ENCODE measurements at places on chromosomes 3 and 15.

DNA sequence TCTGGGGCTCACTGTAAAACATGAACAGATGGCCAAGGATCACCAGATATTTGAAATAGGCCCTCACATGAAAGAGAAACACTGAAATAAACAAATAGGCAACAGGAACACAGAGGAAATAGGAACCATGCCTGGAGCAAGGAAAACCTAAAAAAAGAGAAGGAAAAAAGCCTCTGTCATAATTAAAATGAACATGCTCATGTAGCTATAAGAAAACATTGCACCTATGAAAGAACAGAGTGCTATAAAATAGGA, 102.4 kb downstream of the RAB11A start:
- no peak for DNase-seq

DNA sequence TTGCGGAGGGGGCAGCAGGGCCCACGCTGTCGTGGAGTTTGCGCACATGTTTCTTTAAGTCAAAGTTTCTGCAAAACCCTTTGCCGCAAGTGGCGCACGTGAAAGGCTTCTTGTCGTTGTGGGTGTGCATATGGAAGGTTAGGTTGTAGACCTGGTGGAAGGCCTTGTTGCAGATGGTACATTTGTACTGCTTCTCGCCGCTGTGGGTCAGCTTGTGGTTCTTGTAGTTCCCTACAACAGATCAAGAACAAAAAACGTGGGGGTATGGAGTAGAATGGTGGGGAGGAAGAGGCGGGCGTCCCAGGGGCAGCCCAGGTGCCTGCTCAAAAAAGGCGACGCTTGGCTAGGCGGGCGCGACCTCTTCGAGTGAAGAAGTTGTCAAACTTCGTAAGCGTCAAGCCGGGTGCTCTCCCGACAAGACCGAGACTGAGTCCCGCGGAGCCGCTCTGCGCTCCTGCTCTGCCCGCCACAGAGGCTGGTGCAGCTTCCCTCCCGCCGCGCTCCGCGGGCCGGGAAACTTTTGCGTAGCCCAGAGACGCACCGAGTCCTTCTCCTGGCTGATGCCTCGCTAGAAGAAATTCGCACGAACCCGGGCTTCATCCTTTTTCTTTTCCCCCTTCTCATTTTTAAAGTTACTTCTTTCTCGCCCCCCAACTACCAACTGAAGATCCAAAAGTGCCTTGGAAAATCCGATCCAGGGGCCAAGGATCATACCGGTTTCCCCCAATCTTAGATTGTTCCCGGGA, 3.1 kb downstream of the FEZF2 start:
- no peak for DNase-seq

DNA sequence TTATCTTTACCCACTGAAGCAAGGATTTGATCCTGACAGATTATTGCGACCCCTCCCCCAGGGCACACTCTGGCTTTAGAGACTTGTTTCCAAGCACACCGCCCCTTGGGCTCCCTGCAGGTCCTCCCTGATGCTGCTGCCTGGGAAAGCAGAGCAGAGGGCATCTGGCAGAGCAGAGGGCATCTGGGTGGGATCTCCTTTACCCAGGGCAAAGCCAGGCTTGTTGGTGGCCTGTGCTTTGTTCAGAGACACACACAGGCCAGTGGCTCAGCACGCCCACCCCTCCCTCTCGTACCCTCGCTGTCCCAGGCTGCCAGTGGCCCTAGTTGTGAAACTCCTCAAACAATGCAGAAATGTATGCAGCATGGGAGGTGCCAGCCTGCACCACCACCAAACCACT, 4.8 kb downstream of the KLF13 start:
- DNase-seq = no peak

DNA sequence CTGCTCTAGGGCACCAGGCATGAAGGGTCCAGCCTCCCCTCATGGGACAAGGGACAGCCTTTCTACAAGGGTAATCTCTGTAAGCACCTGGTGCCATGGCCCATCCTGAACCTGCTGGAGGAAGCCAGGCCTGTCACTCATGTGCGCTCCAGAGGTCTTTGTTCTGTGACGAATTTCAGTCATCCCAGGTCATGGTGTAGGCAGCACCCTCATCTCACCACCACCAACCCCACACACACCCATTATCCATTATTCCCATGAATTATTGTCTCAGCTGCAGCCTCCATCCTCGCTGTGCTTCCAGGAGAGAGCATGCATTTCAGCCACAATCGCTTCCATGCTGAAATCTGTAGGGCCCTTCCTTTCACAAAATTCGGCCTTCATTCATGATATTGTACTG, 419.3 kb downstream of the EPHB1 start:
- DNase-seq = no peak

DNA sequence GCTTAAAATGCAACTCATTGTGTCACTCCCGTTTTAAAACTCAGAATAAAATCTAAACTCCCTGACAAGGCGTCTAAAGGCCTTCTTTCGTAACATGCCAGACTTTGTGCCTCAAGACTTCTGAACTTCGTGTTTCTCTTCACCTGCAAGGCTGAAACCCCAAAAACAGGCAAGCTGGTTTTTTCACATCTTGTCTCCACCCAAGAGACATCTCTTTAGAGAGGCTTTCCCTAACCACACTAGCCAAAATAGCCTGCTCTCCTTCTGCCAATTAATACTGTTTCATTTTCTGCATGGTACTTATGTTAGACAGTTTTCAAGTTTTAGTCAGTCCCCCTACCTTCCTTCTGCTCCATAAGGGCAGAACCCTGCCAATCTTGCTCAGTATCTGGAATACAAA, 41.6 kb downstream of the RAF1 start:
- no peak for DNase-seq

DNA sequence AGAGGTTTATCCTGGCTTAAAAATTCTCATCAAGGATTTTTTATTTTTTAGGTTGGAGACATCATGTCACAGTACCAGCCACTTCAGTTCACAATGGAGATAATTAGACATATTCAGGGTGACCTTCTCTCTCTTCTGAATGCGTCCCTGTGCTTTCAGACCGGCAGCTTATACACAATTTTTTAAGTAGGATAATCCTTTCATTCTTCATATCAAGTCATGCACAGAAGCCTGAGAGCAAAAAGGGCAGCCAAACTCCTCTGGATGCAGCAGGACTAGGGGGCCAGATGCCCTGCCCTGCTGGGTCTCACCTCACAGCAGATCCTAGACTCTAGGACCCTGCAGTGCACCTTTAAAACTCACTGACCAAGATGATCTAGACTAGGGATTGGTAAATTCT, 210.4 kb downstream of the ERC2 start:
- DNase-seq = no peak

DNA sequence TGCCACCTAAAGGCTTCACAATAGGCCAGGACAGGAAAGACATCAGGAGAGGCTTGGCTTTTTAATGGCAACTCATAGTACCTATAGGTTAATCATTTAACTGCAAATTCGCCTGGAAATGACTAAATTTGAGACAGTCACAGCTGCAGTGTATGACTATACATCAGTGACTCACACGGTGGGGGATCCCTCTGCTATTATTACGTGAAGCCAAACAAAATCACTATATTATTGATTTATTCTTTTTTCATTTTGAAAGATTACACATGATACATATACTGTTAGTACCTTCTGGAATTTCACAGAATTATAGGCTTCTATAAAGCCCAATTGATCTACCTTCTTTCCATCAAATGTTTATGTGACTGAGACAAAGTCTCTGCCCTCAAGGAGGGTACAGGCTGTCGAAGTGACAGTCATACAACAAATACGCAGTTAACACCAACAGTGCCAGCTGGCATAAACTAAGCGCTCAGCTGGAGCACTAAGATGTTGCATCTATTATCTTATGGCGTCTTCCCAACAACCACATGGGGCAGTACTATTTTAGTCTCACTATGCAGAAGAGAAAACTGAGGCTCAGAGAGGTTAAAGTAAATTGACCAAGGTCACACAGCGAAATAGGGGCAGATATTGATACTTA, 82.0 kb upstream of the LMOD3 start:
- no peak for DNase-seq

GRCh38 chr3:9468460-9468859, 71.0 kb downstream of the SETD5 start:
- DNase-seq = no peak

Data from left colon (tissue), 2 donors.